ENCODE measurements at places on chromosomes 3 and 15.

- no peak for DNase-seq
These were observed 253.3 kb downstream of the FAM43A start for GRCh38 chr3:194938845-194939531.

GRCh38 chr3:45618081-45618509 is 23.5 kb downstream of the LIMD1 start:
- DNase-seq = no peak

DNA sequence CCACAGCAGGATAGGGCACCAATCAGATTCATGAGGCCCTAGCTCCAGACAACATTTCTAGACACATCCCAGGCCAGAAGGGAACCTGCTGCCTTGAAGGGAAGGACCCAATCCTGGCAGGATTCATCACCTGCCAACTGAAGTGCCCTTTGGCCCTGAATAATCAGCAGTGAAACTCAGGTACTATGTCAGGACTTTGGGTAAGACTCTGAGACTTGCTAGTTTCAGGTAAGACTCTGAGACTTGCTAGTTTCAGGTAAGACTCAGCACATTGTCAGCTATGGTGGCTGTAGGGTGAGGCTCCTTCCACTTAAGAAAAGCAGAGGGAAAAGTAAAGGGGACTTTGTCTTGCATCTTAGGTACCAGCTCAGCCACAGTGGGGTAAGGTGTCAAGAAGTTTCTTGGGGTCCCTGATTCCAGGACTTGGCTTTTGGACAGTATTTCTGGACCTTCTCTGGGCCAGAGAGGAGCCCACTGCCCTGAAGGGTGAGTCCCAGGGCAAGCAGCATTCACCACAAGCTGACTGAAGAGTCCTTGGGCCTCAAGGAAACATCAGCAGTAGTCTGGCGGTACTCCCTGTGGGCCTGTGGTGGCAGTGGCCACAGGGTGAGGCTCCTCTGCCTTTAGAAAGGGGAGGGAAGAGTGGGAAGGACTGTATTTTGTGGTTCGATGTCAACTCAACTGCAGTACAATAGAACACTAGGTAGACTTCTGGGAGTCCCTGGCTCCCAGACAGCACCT is 13.7 kb upstream of the COL8A1 start:
- no peak for DNase-seq

GRCh38 chr3:141371882-141372281 is 3.6 kb downstream of the ZBTB38 start:
- DNase-seq = no peak

- no peak for DNase-seq
These were observed 108.8 kb downstream of the FAIM start for GRCh38 chr3:138717348-138717747.

GRCh38 chr3:100496711-100497261 is 4.4 kb downstream of the TMEM45A start:
- no peak for DNase-seq

GRCh38 chr3:4494895-4495264 is 1.7 kb downstream of the ITPR1 start:
- DNase-seq = no peak

DNA sequence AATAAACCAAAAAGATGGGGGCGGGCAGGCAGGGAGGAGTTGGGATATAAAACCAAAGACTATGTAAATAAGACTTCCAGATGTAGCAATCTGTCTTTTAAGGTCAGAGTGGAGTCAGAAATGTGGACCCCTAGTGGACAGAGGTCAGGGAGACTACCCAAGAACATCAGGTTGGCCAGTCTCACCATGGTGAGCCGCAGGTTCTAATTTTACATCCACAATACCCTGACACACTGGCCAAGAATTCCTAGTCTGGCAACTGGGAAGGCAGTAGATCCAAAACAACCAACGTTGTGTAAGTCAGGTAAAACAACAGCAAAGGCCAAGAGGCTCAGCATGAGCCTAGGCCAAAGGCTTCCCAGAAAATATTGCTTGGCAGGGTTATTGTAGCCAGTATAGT is 203.4 kb downstream of the FOXP1 start:
- DNase-seq = no peak

DNA sequence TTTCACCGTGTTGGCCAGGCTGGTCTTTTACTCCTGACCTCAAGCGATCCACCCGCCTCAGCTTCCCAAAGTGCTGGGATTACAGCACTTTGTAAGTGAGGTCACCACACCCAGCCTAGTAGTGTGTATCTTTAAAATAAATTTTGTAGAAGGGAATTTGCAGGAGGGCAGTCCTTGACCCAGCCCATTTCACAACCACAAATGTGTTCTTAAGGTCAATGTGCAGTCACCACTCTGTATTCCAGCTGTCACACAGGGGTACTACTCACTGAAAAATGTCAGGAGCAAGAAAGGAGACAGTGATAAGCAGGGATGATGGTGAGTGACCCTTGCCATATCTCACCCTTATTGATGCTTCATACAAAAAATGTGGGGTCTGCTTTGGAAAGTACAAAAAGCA is 98.5 kb downstream of the FRMD5 start:
- DNase-seq = no peak

DNA sequence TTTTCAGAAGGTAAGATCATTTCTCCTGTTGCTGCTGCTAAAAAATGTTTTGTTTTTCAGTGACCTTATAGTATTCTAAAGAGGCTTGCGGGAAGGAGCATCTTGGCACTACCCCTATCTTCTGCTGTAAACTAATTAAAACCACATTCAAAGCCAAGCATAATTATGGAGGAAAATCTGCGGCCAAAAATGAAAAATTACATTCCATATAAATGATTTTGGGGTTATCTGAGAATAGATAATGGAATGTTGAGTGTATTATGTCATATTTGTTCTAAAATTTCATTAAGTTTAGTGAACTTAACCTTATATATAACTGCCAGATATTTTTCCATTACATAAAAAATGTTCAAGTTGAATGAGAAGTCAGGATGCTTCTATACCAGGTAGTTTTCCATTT is 170.4 kb upstream of the TMC3 start:
- DNase-seq = no peak

DNA sequence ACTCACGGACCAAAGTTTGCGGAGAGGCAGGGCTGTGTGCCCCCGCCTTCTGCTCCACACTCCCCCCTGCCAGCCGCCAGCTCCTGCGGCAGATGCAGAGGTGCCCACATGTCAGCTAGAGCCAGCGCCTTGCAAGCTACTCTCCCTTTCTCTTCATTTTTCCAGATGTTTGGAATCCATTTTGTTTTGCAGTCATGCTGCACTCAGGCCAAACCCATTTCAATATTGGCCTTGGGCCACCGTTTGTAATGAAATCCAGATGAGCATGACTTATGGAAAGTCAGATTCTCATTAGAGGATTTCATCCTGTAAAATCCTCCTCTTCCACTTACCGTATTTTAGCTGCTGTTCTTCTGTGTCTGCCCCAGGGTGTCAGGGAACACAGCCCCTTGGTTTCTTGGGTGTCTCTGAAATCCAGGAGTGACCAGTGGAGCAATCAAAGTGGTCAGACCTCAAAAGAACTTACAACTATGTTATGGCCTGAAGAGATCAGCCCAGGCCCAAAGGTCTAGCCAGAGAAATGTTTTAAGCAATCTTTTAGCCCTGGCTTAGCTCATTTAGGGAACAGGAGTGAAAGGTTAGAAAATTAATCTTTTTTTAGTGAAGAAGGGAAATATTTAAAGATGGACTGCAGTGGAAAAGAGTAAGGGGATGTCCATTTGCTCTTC is 65.8 kb downstream of the AAGAB start:
- DNase-seq = no peak

GRCh38 chr3:172222478-172223071 is 183.2 kb downstream of the FNDC3B start:
- DNase-seq = no peak

- peak; percentile 76 for DNase-seq
These were observed at the start of gene SPRED1 for GRCh38 chr15:38252481-38253350. Gene SPRED1 (plus strand): TSS chr15:38252836. CDS start chr15:38253186, 350 bp downstream.

DNA sequence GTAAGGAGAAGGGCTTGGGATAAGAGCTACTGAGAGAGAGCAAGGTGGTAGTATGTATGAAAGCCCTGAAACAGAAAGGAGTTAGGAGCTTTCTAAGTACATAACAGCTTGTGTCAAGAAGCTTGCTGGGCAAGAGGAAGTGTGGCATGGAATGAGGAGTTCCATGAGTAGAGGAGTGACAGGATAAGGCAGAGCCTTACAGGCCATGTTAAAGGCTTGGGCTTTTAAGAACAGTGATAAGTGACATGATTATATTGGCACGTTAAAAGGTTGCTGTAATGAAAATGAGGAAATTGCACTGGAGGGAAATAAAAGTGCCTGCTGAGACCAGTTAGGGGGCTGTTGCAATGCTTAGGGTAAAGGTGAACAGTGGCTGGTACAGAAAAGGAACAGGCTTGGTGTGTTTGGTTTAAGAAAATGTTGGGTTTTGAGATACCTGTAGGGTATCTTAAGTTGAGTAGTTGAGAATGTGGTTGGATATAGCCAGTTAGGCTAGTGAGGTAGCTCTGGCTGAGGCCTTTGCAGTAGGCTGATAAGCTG is 49.0 kb downstream of the MEF2A start:
- DNase-seq = no peak

- DNase-seq = no peak
These were observed 34.7 kb downstream of the RBP2 start for GRCh38 chr3:139441656-139442055.

DNA sequence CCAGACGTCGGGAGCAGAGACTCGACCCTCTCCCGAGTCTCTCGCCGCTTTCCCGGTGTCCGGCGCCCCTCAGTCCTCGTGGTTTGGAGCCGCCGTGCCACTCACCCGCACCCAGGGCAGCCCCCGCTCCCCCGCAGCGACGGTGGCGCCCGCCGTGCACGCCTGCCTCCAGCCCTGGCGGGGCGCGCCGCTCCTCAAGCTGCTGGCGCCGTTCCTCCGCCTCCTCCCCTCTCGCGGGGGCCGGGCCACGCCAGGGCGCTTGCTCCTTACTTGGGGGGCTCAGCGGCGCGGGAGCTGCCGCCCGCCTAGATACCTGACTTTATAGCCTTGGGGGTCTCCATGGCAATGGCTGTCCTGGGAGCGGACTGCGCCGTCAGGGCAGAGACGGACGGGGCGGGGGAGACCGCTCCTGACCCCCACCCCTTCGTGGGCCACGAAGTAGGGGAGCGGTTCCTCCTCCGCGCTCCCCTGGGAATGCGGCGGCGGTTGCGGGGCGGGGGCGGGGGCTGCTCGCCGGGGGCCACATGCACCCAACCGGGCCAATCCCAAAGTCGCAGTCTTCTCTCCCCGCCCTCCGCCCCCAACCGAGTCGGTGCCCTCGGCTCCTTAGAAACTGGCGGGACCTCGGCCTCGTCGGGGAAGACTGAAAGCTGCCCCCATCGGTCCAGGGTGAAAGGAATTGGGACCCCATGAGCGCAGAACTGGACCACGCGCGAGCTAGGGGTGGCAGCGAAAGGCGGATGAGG is at the start of gene ANKRD63:
Gene ANKRD63 (minus strand): TSS at position 196 of the 746 bp plus-strand sequence. CDS start 478 bp downstream, outside the sequence.
- no peak for DNase-seq

GRCh38 chr3:129820587-129820986 is 72.9 kb downstream of the TMCC1 start:
- DNase-seq = no peak

- peak; percentile 37 for DNase-seq
These were observed 156.5 kb downstream of the CADPS start for GRCh38 chr3:62718515-62719320.

DNA sequence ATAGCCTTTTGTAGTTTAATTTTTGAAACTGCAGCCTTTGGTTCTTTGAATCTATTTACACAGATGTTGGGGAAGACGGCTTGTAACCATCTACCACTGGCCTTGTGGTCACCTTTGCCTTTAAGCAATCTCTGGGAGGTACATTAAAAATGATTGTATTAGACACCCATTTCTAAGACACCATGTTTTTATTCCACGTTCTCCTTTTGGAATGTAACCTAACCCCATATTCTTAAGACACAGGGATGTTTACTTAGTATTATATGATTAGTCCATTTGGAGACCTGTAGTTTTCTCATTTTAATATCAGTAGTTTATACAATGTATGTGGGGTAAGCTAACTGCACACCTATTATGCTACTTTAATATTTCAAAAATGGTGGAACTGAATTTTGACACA is 175.1 kb upstream of the PLSCR5 start:
- no peak for DNase-seq

DNA sequence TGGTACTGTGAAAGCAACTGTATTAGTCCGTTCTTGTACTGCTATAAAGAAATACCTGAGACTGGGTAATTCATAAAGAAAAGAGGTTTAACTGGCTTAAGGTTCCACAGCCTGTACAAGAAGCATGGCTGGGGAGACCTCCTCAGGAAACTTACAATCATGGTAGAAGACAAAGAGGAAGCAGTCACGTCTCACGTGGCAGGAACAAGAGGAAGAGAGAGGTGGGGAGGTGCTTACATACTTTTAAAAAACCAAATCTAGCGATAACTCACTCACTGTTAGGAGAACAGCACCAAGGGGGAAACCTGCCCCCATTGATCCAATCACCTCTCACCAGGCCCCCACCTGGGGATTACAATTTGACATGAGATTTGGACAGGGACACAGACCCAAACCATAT is 48.9 kb downstream of the IQGAP1 start:
- no peak for DNase-seq

- no peak for DNase-seq
These were observed 188.0 kb upstream of the TGFBR2 start for GRCh38 chr3:30418443-30418842.

GRCh38 chr3:155281912-155282311 is 11.6 kb downstream of the STRIT1 start:
- DNase-seq = no peak

GRCh38 chr15:63046917-63047760 is 4.6 kb downstream of the TPM1 start:
- DNase-seq = no peak

DNA sequence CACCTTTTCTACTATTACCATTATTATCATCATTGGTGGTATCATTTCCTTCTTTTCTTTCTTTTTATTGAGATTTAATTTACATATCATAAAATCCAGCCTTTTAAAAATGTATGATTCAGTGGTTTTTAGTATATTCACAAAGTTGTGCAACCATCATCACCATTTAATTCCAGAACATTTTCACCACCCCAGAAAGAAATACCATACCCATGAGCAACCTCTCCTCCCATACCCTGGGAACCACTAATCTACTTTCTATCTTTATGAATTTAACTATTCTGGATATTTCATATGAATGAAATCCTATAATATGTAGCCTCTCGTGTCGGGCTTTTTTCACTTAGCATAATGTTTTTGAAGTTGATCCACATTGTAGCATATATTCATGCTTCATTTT is 29.1 kb downstream of the AAGAB start:
- no peak for DNase-seq

- DNase-seq = no peak
These were observed 112.9 kb downstream of the CNTN4 start for GRCh38 chr3:2211568-2211967.

GRCh38 chr3:54347060-54347459 is 224.7 kb downstream of the CACNA2D3 start:
- DNase-seq = no peak

- DNase-seq = no peak
These were observed 21.2 kb downstream of the SLC7A14 start for GRCh38 chr3:170564664-170565063.

GRCh38 chr3:115697263-115698053 is 74.1 kb downstream of the GAP43 start:
- no peak for DNase-seq

GRCh38 chr3:100045696-100046095 is 68.6 kb downstream of the FILIP1L start:
- no peak for DNase-seq

- no peak for DNase-seq
These were observed 175.6 kb downstream of the MFSD1 start for GRCh38 chr3:158977497-158977896.

All from dorsolateral prefrontal cortex (tissue), 122 donors.